Head of caudate nucleus (tissue), 42 donors: ENCODE measurements at places on chromosomes 2 and 18.

DNA sequence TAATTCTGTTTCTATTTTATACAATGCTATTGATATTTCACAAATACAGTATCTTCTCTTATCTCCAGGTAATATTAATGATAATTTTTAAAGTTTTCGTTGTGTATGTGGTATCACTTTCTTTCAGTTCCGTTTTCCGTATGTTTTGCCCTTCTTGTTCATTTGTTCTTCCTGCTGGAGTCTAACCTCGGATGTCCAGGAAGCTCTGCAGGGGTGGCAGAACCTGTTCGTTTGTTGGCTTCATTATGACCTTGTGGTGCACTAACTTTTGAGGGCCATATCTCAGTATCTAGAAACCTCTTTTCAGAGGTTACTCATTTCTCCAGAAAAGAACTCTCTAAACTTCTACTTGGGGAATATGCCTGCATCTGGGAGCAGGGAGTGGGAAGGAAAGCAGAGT is 134.5 kb downstream of the NBAS start:
- no peak for DNase-seq

GRCh38 chr2:30447149-30448045 is at the start of gene LCLAT1:
TSS of gene LCLAT1 (plus strand) at chr2:30447246. CDS start at chr2:30525591, 78,345 bp downstream.
- DNase-seq, result peak; percentile 84

DNA sequence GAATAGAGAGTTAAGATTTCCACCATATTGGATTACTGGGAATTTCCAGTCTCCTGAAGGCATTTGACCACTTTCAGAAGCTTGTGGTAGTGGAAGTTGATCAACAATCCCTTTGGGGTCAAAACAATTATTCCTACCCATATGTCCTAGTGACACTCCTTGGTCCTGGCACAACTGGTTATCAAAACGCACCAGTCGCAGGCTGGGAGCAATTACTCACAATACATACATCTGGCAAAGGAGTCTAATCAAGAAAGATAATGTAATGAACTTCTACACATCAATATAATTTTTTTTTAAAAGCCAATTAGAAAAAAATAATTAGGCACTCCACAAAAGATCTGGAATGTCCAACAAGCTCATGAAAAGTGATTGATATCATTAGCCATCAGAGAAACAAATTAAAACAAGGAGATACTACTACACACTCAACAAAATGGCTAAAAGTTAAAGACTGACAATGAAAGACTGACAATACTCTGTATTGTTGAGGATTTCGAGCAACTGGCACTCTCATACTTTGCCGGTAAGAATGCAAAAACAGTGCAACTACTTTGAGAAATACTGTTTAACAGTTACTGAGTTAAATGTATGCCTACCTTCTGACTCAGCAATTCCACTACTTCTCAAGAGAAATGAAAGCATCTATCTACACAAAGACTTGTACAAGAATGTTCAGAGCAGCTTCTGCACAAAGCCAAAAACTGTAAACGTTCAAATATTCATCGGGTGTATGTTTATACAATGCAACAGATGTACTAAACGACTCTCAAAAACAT is 2.0 kb downstream of the INO80C start:
- no peak for DNase-seq

- no peak for DNase-seq
Observed at GRCh38 chr18:39909706-39910105, 2045.3 kb upstream of the PIK3C3 start.

GRCh38 chr18:48842259-48843061 is 108.3 kb downstream of the SMAD7 start:
- no peak for DNase-seq

- peak; percentile 35 for DNase-seq
Observed at GRCh38 chr2:147910990-147911473, 66.2 kb downstream of the ACVR2A start.

- DNase-seq, result no peak
Observed at GRCh38 chr2:51981783-51982182, 949.9 kb upstream of the NRXN1 start.

GRCh38 chr2:73919596-73920228 is 7.0 kb upstream of the DGUOK start:
- no peak for DNase-seq

DNA sequence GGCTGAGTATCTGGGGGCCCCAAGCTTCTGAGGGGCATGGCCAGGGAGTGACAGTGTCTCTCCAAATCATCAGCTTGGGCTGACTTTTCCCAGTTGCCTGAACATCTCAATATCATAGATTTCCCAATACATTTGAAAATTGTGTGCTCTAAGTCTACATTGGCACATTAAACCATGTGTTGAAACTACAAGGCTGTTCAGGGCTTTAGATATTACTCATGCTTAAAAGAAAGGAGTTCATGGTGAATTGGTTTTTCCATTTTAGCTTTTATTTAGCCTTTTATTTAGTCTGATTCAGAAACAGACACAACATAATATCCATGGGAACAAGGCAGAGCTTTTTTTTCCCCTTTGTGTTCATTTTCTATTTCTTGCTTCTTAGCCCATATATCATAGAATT is 49.9 kb upstream of the GALR1 start:
- no peak for DNase-seq
